ENCODE measurements at places on chromosomes 1 and 21.

DNA sequence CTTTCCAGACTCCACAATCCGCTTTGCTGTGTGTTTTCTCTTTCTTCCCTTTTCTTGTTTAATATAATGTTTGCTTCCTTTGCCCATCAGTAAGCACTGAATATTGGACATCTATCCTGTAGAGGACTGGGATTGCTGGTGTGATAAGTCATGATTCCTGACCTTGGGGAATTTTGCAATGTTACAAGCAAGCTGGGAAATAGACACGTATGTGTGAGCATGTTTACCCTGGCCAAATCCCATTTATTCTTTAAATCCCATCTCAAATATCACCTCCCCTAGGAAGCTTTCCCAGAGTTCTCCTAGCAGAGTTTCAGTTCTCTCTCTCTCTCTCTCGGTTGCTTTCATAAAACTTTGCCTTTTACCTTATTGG is 155.3 kb downstream of the ROR1 start:
- H3K36me3 ChIP-seq: no peaks in the 10 kb centered on the region
- peak overlapping the region; percentile 84 for H3K27ac ChIP-seq
- H3K4me1 ChIP-seq: peaks cover 23% of the 10 kb centered on the region
- DNase-seq: no peak
- H3K4me3 ChIP-seq: no peak overlapping the region

DNA sequence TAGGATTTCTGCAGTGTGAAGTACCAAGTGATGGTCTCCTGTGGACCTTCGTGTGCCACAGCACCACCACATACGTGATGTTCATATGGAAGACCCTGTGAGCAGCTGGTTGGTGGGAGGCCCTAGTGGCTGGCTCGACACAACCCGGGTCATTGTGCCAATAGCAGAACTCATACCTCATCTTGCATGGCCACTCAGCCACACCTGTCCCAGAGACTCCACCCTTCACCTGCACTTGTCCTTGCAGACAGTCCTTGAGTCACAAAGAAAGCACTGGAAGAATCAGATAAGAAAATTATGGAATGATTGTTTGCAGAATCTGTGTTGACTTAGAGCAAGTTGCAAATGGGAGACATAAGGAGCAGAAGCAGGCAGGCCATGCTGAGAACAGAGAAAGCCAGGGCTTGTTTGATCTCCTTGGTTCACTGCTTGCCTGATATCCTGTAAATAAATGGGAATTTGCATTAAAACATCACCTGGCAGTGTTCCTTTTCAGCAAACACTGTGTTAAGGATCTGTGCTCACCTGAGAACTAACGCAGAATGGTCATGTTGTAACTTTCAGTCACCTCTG is 307.7 kb downstream of the SIPA1L2 start:
- H3K36me3 ChIP-seq: no peaks in the 10 kb centered on the region
- peaks cover 18% of the 10 kb centered on the region for H3K4me1 ChIP-seq
- peaks cover 3% of the 10 kb centered on the region for H3K27me3 ChIP-seq
- no peak overlapping the region for H3K4me3 ChIP-seq

DNA sequence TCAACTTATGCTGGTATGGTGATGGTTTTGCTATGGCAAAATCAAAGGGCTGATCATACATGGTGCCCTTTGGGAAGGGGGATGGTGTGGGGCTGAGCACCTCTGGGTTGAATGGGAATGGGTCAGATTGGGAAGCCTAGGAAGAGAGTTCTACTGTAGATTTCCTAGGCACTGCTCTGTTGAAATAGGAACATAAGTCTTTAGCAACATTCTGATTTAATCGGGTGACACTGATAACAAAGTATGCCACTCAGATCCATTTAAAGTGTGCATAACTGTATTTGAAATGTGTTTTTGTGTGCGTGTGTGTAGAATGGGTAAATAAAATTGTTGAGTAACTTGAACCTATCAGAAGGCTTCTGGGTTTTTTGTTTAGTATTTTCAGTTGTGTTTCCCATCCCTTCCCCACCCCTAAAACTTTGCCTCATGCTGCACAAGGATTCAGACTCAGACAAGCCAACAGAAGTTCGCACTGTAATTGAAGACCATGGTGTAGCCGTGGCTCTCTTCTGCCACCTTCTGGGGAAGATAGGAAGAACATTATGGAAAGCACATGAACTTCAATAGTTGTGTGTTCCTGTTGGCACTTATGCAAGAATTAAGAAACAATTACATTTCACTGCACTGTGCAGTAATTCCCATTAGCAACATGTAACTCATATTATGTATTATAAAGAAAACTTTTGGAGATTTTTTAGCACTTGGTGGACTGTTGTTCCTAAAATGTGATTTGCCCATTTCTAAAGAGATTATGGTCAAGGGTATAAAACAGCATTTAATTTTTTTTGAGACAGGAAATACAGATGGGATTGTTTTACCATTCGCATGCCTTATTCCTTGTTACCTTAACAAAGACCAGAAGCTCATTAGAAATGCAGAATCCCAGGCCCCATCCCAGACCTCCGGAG is 10.9 kb upstream of the C4BPB start:
- no peak overlapping the region for H3K4me3 ChIP-seq
- no peak overlapping the region for H3K27ac ChIP-seq
- no peaks in the 10 kb centered on the region for H3K36me3 ChIP-seq
- peaks cover 6% of the 10 kb centered on the region for H3K4me1 ChIP-seq
- DNase-seq: peak; percentile 64

DNA sequence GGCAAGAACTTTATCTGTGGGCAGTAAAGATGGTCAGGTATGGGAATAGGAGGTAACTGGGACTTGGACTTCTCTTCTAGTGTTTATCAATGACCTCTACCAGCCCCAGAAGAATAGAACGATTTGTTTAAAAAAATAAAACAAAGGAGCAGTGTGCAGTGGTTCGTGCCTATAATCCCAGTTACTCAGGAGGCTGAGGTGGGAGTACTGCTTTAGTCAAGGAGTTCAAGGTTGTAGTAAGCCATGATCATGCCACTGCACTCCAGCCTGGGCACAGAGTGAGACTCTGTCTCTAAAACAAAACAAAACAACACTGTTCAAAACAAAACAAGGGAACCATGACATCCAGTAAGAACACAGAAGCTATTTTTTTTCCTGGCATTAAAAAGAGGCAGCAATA is 4.3 kb downstream of the RNF19B start:
- H3K36me3 ChIP-seq: peaks cover 5% of the 10 kb centered on the region
- H3K27ac ChIP-seq: no peak overlapping the region
- no peak for DNase-seq
- peaks cover 39% of the 10 kb centered on the region for H3K4me1 ChIP-seq

GRCh38 chr1:5394111-5394510 is 598.1 kb downstream of the NPHP4 start:
- H3K27me3 ChIP-seq: peaks cover 5% of the 10 kb centered on the region
- no peak for DNase-seq
- H3K4me3 ChIP-seq: no peak overlapping the region
- no peak overlapping the region for H3K27ac ChIP-seq
- H3K36me3 ChIP-seq: no peaks in the 10 kb centered on the region
- H3K4me1 ChIP-seq: no peaks in the 10 kb centered on the region

DNA sequence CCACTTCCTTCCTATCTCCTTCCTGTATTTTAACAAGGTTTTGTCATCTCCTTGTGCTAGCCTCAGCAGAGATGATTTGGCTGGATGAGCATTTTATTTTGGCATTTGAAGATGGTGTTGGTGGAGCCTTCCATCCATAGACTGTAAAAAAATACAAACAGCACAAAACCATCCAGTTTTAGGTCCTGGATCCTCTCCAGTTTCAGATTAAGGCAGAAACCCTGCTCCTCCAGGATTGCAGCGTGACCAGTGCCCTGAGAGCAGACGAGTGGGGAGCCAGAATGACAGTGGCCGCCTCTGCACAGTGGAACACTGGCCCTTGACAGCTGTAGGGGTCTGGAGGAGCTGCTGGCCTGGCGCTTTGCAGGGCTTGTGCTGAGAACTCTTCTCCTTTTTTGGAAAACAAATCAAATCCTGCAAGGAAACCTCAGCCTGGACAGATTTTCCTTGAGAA is 72.2 kb upstream of the GADD45A start:
- H3K27me3 ChIP-seq: no peaks in the 10 kb centered on the region
- H3K27ac ChIP-seq: peak overlapping the region; percentile 75
- no peaks in the 10 kb centered on the region for H3K36me3 ChIP-seq
- DNase-seq: no peak
